SHP77 (cell line): ENCODE measurements at places on chromosomes 1 and 21.

- DNase-seq, result no peak
Measured at GRCh38 chr1:91161166-91161565, 139.3 kb upstream of the ZNF644 start.

GRCh38 chr1:10996100-10996499 lies 16.4 kb upstream of the TARDBP start:
- DNase-seq, result no peak

DNA sequence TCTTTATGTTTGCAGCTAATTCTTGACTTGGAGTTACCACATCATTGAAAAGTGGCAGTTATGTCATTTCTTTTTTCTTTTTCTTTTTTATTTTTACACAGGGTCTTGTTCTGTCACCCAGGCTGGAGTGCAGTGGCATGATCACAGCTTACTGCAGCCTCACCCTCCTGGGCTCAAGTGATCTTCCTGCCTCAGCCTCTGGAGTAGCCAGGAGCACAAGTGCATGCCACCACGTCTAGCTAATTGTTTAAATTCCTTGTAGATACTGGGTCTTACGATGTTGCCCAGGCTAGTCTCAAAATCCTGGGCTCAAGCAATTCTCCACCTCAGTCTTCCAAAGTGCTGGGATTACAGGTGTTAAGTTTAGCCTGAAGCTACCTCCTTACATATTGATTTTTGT lies 52.1 kb upstream of the KANK4 start:
- DNase-seq, result no peak

DNA sequence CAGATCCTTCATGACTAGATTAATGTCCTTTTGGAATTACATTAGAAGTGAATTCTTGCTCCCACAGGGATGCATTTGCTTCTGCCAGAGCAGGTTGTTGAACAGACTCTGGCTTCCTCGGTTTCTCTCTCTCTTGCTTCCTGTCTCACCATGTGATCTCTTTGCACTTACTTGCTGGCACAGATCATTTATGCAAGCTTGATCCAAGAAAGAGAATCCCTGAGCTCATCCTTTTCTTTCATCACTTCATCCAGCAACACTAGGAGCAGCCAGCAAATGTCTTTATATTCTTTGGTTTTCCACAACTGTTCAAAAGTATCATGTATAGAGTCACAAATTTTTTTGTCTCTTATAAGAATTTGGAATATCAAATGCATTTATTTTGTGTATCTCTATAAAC lies 313.5 kb downstream of the ZNF326 start:
- no peak for DNase-seq

GRCh38 chr1:63108206-63108605 lies 214.2 kb upstream of the FOXD3 start:
- no peak for DNase-seq

- peak; percentile 64 for DNase-seq
Measured at GRCh38 chr1:234111458-234112142, 207.1 kb downstream of the SLC35F3 start.

DNA sequence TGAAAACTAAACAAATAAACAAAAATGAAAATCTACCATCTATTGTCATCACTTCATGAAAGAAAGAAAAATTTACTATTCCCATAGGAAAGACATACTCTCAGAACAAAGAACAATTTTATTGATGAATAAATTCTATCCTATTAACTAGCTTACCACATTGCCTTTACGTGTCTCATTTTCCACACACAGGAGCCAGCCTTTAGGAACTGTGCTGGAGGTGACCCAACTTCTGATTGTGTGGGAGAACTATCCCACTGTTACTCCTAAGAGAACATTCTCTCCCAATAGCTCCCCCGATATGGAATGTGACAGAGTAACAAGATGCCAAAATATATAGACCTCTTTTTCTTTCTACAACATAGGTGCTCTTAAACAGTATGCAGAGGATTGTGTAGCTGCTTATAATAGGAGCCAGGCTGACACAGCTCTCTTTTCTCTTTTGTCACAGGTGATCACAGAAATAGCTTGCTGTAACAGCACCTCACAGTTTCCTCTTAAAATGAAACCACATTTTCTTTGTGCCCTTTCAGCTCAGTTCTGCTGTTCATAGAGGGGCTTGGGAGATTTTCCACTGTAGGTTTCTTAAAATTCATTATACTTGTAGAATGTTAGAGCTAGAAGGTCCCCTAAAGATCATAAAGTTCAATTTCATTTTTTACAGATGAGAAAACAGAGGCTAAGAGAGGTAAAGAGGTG lies 35.5 kb downstream of the C21orf91 start:
- no peak for DNase-seq

- no peak for DNase-seq
Measured at GRCh38 chr1:107710005-107710404, 255.0 kb downstream of the VAV3 start.

DNA sequence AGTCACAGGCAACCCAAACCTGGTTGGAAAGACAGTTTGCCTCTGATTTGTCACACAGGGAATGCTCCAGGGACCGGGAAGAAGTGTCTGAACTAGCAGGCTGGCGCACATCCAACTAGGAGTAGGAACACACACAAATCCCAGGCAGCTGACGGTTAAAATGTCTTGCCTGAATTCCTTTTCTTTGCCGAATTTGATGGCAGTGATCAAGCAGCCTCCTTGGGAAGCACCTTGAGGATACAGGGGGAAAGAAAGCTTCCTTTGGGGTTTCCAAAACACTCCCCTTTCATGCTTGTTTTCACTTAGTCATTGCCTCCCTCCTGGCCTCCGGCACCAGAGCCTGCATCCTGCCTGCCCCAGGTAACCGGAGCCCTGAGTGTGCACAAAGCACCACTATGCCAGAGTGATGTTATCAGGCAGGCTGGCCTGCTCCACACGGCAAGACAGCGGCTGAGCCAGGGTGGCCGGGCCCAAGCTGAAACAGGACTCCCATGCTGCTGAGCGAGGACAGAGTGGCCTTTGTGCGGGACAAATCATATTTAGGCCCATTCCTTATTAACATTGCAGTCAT lies 193.8 kb downstream of the LMX1A start:
- peak; percentile 72 for DNase-seq

DNA sequence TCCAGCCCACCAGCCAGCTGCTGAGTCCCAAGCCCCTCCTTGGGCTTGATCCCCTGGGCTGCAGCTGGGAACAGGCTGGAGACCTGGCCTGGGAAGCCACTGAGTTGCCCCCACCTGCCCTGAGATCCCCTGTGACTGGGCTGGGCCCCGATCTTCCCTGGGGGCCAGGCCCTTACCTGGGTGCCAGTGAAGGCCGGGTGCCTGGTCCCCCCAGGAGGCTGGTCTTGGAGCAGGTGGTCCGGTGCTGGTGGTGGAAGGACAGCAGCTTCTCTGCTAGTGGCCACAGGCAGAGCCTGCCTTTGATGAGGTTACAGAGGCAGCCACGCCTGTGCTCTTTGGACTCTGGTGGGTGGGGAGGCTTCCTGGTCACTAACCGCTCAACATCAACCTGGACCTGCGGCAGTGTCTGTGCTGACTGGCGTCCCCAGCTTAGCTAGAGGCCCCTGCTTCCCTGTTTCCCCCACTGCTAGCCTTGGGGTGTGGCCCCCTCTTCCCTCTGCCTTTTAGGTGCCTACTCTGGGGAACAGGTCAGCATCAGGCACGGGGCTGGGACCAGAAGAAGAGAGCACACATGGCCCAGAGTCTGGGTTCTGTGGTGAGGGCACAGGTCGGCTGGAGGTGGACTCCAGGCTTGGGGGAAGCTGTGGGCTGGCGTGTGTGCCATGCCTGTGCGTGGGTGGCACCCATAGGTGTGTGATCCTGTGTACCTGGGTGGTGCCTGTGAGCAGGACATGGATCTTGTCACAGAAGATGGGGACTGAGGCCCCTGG lies at the start of gene EPS8L3:
Gene EPS8L3, minus strand, starts transcription at position 278 of the 770 bp plus-strand sequence. CDS start 2,174 bp downstream, outside the sequence.
- no peak for DNase-seq

- no peak for DNase-seq
Measured at GRCh38 chr1:19205845-19206244, 4.2 kb downstream of the UBR4 start.

- no peak for DNase-seq
Measured at GRCh38 chr1:28902738-28903137, 11.6 kb upstream of the EPB41 start.

DNA sequence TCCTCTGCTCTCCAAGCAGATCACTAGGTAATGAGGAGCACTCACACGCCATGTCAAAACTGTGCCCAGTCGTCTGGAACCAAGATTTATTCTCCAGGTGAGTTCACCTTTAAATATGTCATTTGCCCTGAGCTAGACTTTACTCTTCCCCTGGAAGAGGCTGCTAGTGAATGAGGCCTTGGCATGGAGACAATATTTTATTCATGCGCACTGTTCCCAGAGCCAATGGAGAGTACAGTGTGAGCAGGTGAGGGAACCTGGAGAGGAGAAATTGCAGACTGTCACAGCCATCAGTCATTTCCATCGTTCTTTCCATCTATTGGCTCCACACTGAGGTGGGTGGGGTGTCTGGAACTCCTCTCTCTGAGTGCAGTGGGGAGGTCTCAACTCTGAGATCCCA lies 333.6 kb downstream of the KCNH1 start:
- DNase-seq, result no peak

- DNase-seq, result no peak
Measured at GRCh38 chr1:53562291-53562980, 103.2 kb downstream of the DMRTB1 start.

GRCh38 chr1:222777977-222778376 lies 36.9 kb upstream of the DISP1 start:
- DNase-seq, result peak; percentile 50

GRCh38 chr1:24266398-24266941 lies 52.7 kb upstream of the GRHL3 start:
- no peak for DNase-seq

- DNase-seq, result no peak
Measured at GRCh38 chr21:41877901-41878830, 978 bp downstream of the PRDM15 start.

- DNase-seq, result no peak
Measured at GRCh38 chr1:116166011-116166571, 54.9 kb downstream of the MAB21L3 start.
